ENCODE measurements at places on chromosomes 7 and 10.
A peak's percentile ranks its signal among the peaks of the same experiment; 100 is the strongest.

DNA sequence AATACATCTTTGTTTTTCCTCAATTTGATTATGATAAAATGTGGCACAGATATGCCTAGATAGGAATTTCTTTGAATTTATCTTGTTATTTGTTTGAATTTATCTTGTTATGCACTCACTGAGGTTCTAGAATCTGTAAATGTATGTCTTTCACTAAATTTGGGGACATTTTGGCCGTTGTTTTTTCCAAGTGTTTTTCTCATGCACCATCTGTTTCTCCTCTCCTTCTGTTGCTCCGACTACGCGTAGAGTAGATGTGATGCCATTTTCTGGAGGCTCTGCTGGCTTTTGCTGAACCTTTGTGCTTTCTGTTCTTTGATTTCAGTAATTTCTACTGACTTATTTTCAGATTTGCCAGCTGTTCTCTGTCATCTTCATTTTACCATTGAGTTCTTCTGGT, 101.9 kb downstream of the INPP5A start:
- DNase-seq: no peak

DNA sequence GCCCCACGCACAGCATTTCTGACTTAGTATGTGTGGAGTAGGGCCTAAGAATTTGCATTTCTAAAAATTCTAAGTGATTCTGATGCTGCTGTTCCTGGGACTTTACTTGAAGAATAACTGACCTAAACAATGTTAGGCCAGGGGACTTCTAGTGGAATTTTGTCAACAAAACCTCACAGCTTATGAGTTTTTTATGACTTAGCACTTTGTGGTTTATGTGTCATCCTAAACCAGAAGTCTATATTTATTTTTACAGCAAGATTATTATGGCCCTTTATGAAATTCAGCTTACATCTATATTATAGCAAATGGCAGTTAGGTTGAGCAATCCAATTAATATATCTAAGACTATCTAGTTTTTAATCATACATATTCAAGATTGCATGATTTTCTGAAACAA, 24.6 kb upstream of the BET1 start:
- no peak for DNase-seq

- DNase-seq: no peak
Observed at GRCh38 chr7:69531050-69531449, 67.2 kb upstream of the AUTS2 start.

GRCh38 chr10:5064656-5065055, 29.6 kb upstream of the AKR1C3 start:
- DNase-seq: no peak

GRCh38 chr7:97009753-97010732, 4.7 kb downstream of the DLX6 start:
- no peak for DNase-seq

DNA sequence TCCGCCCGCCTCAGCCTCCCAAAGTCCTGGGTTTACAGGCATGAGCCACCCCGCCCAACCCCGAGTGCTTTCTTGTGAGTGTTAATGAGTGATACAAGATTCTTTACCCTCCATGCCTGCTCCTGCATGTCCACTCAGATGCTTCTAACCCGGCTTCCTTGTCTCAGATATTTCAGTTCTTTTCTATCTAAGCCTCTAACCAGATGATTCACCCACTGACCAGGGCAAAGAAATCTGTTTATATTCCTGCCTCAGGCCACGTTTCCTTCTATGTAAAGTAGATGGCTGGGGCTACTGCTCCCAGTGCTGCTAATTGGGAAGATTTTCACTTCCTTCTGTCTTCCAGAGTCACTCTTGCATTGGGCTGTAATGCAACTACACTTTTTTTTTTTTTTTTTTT, 395.1 kb upstream of the ANKRD30A start:
- DNase-seq: no peak

DNA sequence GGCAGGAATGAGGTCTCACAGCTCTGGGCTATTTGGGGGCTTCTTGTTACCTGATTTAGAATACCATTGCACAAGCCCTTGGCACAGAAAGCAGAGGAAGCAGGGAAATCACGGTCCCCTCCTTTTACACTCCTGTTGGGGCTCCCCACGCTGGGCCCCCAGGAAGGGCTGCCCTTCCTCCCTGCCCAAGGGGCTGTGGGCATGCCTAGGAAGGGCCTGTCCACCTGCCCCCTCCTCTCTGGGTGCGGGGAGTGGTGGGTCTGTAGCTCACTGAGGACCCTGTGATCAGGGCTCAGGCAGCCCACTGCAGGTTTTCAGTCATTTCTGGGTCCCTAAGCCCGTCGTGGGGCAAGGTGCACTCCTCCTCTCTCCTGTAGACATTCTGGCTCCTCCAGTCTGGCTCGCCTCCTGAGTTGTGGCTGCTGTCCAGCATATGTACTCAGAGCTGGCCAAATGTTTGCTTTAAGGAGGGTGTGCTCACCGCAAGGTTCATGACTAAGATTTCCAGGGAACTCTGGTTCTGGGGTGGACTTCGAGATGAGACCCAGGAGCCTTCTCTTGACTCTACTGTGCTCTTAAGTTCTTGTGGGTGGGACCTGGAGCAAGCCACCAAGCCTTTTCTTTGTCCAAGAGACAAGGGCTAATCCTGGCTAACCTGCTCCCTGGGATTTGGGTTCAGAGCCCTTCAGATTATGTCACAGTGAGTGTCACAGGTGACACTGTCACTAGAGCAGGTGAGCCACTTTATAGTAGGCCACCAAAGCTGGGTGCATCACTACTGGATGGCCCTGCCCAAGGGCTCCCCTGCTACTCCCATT, 56.0 kb downstream of the TACR2 start:
- DNase-seq: no peak

DNA sequence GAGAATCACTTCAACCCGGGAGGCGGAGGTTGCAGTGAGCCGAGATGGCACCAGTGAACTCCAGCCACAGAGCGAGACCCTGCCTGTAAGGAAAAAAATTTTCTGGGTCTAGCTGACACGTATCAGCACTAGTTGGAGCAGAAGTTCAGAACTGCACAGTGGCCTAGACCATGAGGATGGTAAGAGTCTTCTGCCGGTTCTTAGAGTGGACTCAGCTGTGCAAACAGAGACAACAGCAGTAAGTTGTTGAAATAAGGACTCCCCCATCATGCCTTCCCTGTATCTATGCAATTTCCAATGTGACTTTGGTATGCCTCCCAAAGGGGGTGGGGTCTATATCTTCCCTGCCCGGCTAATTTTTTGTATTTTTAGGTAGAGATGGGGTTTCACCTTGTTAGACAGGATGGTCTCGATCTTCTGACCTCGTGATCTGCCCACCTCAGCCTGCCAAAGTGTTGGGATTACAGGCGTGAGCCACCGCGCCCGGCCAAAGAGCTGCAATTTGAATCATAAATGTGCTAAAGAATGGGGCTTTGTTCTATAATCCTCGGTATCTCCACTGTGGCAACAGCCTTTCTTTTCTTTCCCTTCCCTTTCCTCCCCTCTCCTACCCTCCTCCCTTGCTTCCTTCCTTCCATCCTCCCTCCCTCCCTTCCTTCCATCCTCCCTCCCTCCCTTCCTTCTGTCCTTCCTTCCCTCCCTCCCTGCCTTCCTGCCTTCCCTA, 14.5 kb upstream of the RNF216 start:
- peak; percentile 39 for DNase-seq

GRCh38 chr10:78755063-78755701, 313.6 kb upstream of the ZMIZ1 start:
- no peak for DNase-seq

DNA sequence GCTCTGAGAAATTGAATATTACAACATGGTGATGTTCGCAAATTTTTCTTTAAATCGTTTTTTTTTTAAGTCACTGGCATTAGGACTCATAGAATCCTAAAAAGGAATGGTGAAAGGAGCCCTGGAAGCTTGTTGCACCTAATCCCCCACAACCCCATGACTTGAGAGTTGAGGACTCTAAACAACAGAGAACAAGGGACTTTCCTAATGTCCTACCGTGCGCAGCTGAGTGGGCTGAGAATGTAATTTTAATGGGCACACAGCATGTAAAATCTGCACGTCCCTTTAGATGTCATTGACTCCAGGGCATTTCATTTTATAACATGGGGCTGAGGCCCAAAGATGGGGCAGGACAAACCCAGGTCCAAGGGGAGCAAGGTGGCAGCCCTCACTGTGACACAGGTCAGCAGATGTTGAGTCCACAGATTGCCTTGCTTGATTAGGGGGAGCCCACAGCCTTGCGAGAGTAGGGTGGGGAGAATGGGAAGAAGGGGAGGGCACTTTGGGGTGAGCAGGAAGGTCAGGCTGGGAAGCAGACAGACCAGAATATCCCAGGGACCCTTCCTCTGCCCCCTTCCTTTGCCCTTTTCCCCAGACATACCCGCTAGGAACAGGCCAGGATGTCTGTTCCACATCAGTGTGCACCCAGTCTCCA, 208.4 kb upstream of the ZMIZ1 start:
- DNase-seq: no peak

DNA sequence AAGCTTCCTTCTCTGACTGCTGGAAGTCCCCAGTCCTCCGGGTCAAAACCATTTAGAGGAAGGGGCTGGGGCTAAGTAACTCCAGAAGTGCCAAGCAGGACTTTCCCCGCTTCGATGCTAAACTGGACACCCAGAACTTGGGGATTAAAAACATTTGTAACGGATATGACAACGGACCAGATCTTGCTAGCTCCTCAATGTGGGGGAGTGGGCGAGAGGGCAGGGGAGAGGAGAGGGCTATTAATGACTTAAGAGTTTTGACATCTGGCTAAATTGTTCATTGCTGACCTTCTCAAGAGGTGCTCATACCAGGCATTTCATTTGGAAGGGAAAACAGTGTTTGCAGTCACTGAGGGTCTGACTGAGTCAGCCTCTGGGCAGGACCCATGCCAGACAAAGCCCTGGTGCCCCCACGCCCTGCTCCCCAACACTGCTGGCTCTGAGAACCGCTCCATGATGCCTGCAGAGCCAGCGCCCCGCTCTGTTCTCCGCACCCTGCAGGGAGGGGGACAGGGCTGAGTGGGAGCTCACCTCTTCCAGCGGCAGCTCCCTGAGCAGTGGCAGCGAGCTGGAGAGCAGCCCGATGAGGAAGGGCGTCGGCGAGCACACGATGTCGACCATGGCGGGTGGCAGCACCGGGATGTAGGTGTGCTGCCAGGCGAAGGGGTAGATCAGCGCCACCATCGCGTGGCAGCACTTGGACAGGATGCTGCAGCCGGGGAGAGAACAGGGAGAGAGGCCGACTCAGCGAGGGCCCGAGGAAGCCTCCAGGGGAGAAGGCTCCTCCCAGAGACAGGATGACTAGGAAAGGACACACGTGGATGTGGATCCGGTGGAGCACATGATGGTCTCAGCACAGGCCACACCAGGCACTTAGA, 47.7 kb upstream of the MKRN1 start:
- no peak for DNase-seq

DNA sequence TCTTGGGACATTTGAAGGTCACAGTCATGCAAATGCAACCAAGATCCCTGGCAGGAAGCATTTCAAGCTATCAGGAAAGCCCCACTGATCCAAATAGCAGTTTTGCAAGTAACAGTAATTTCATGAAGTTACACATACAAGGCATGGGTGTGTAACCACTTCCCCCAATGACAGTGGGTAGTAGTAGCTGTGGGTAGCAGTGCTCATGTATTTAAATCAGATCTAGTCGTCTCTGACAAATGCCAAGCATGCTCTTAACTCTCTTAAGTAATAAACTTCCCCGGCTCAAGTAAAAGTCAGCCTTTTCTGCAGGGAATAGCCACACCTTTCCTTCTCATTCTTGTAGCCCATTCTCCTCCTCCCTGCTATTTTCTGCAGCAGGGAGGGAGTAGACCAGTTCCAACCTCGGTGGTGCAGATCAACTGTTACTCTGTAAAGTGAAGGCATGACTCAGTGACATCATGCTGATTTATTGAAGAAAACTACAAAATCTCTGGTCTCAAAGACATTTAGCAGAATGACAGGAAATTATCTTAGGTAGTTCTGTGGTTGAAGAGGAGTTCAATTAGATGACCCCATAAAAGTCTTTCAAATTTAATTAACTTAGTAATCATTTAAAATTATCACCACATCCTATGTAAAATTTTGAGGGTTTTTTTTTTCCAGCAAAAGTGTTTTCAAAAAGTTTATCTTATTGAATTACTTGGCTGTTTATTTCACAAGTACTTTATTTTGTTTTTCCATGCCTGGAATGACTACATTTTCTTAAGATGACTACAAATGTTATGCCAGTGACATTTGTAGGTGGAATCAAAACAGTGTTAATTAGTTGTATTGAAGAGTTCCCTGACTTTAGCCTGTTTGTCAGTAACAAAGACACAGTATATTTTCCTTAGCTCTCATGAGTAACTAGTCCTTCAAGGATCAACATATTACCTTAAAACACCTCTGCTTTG, 568.3 kb downstream of the INHBA start:
- DNase-seq: no peak

DNA sequence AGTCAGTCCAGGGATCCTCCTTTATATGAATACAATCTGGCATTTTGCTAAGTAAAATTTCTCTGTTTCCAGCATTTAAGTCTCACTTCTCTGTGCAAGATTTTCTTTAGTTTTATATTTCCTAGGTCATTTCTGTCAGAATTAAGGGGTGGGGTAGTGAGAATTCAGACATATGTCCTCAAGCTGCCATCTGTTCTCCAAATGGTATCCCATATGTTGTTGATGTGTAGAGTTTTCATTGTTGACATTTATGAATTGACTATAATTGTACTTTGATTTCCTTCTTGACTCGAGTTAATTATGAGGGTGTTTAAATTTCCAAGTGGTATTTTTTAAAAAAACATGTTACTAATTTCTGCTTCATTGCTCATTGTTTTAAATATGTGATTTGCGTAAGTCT, 148.8 kb downstream of the NPSR1 start:
- DNase-seq: no peak

DNA sequence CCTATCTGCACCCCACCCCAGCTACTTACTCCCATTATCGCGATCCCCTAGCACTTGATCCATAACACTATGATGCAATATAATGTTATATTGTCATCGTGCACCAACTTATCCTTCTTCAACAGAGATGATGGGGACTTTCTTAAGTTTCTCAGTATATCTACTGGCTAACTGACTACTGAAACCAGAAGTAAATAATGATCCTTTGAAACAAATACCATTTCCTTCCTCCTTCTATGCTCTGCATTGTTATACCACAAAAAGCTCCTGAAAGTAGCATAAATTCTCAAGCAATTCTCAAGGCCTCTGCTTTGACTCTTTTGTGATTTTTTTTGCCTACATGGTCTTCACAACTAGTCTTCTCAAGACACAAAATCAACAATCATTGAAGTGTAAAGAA, 68.9 kb downstream of the HTR7 start:
- no peak for DNase-seq

DNA sequence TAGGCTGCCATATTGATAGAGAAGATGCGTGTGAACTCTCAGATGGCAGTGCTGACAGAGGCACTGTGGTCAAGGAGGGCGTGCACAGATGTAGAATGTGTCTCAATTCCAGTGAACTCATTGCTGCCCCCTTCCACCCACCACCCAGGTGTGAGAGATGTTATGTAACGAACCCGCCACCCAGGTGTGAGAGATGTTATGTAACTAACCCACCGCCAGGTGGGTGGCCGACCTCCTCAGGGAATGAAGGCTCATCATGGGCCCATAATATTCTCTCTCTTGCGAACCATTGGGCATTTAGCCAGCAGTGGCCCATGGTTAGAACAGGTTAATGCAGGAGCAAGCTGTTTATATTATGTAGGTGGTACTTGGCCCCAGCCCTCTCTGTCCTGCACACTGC, 140.4 kb upstream of the MTPN start:
- DNase-seq: no peak

- no peak for DNase-seq
Observed at GRCh38 chr10:6062101-6062771, at the start of gene IL2RA. IL2RA (minus strand) TSS chr10:6062367; CDS start chr10:6062151, 216 bp downstream.
